CD4-positive, alpha-beta T cell treated with Interleukin-21 for 1 hour (primary cell): ENCODE measurements at places on chromosomes 2 and 18.

- no peak for DNase-seq
Measured at GRCh38 chr18:80229363-80229762, 18.0 kb downstream of the PARD6G start.

DNA sequence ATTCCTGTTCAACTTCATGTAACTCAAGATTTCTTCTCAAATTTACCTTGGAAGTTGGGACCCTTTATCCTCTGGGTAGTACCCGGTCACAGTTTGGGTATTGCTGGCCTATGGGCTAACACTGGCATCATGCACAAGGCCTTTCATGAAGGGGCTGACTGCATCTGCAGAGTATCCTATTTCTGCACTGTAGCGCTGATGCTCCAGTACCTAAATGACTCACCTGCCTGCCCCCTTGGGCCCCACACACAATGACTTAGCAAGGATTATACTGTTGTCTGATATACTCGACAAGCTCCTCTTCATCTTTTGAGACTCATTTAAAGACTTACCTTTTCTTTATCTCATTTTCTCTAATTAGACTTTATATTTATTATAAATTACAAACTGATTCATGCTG, 39.9 kb downstream of the DNAH6 start:
- no peak for DNase-seq

DNA sequence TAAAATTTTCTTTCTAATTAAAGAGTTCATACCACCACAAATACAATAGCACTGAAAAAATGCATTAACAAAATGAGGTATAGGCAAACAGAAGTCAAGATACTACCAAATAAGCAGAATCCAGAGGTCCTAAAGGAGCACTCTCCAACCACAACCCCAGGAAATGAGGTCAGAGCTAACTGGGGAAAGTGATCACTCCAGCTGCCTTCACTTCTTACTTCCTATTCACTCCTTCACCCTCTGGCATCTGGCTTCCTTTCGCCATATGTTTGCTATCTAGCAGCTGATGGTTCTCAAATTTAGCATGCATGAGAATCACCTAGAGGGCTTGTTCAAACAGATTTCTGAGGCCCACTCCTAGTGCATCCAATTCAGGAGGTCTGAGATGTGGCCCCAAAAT, 212.6 kb upstream of the ACVR2A start:
- no peak for DNase-seq

DNA sequence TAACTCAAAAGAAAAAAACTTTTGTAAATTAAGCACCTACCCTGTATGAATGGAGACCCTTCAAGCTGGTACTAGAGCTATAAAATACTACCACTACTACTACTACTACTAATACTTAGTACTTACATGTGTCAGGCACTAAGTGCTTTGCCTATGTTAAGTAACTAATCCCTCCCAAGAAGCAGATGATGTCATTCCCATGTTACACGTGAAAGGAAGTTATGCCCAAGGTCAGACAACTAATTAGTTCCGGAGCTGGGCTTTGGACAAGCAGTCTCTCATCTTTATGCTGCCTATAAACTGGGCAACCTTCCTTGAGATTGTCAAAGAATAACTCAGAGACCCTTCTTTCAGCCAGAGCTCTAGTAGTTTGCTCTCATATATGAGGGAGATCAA, 13.9 kb upstream of the ATP6V1B1 start:
- DNase-seq, result no peak

GRCh38 chr18:47831351-47831750, 99.1 kb downstream of the SMAD2 start:
- DNase-seq, result no peak

GRCh38 chr18:21904856-21905255, 164.3 kb downstream of the MIB1 start:
- no peak for DNase-seq

- DNase-seq, result no peak
Measured at GRCh38 chr2:118250001-118250400, 161.7 kb downstream of the INSIG2 start.

DNA sequence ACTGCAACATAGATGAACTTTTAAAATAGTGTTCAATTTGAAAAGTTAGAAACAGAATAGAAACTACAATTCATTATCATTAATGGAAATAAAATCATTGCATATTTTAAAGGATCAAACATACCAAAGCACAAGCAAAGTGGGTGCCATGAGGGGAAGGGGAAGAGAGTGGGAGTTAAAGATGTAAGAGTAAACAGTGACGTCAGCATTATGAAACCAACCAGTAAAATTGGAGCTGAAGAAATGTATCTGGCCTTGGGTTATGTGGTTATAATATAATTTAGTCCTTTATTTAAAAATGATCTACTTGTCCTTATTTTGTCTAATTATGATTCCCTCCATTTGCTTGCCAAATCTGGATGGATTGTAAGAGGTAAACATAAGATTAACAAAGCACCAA, 6.0 kb downstream of the LINC00305 start:
- DNase-seq, result no peak

- no peak for DNase-seq
Measured at GRCh38 chr2:191848771-191849767, 2.2 kb upstream of the CAVIN2 start.

DNA sequence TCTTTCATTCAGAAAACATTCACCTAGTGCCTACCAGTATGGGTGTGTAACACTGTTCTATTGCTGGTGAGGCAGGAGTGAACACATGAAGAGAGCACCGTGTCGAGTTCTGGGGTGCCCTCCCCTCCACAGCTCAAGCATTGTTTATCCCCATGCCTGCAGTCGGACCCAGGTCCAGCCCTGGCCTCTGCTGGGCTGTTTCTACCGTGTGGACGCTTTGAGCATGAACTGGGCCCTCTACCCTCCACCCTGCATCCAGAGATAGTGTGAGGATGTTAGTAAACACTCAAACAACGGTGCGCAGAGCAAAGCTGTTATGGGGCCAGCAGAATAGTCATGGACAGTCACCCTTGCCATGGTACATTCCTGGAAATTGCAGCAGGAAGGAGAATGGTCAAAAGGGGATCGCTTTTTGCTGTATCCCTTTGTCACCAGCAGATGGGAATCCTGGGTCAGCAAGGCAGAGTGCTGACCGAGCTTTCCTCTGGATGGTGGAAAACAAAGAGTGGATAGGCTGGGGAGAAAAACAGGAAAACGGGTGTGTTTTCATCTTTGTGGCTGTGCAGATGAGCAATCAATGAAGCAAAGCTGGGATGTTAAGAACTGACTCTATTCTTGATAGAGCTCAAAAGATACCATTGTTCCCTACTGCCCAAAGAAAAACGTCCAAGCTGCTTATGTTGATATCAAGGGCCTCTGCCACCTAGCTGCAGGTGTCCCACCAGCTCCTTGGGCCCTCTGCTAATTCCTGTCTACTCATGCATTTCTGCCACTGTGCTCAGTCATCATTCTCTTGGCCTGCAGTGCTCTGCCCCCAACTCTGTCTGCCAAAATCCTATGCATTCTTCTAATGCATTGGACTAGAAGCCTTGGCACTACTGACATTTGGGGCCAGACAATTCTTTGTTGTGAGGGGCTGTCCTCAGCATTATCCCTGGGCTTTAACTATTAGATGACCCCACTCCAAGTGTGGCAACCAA, 38.7 kb downstream of the REEP1 start:
- no peak for DNase-seq

- no peak for DNase-seq
Measured at GRCh38 chr2:10252224-10252623, 50.5 kb upstream of the HPCAL1 start.

DNA sequence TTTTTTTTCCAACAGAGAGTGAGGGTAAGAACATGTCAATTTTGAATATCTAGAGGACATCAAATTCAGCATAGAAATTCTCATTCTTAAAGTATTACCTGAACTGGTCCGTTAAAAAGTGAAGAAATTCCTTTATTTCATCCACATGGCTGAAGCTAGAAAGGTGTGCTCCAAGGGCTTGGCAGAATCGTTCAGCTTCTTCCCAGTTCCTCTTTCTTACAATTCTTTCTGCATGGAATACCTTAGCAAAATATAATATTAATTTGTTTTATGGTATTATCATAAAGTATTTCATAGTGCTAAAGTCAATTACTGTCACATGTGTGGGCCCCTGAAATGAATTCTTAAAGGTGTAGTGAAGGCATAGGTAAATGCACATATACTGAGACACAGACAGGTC, 74.3 kb upstream of the CD302 start:
- DNase-seq, result no peak

DNA sequence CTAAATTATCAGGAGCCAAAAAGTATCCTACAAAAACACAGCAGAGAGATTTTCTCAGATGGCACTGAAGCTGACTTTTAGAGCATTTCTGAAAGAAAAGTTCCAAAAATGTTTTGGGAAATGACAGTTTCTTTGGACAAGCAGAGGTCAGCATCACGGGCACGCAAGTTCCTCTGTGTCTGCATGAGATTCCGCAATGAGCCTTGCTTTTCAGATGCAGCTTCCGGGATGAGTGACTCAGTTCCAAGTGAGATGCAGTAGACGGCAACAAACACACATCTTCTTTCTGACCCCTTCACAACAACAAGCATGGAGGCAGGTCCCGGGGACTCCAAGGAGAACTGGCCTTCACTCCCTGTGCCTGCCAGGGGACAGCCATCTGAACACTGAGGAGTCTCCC, 76.6 kb downstream of the EIPR1 start:
- DNase-seq, result no peak

- peak; percentile 56 for DNase-seq
Measured at GRCh38 chr2:196927376-196928225, 1.1 kb upstream of the PGAP1 start.

- no peak for DNase-seq
Measured at GRCh38 chr2:201467666-201468065, 16.1 kb downstream of the STRADB start.

- no peak for DNase-seq
Measured at GRCh38 chr2:119157850-119158511, 570 bp downstream of the C1QL2 start.

GRCh38 chr2:226122041-226122440, 677.6 kb downstream of the IRS1 start:
- DNase-seq, result no peak

GRCh38 chr2:66477135-66477842, 42.4 kb downstream of the MEIS1 start:
- no peak for DNase-seq

- DNase-seq, result no peak
Measured at GRCh38 chr2:166373105-166373504, 2.6 kb downstream of the SCN9A start.

GRCh38 chr2:189641590-189641989, 19.7 kb upstream of the ASNSD1 start:
- DNase-seq, result no peak

DNA sequence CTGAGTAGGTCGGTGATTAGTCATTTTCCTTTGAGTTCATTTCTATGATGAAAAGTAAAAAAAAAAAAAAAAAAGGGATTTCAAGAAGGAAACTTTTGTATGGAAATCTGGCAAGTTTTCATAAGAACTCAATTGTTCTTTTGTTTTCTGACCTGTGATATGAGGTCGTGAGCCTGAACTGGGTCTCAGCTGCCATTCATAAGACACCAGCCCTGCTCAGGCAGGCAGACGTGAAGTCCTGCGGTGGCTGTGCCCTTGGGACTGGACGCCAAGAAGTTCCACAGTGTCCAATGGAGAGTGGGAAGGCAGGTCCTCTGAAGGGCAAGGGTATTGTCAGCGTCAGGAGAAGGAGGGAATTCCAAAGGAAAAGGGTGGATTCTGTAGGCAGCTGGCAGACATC, 183.9 kb downstream of the NCK2 start:
- no peak for DNase-seq

DNA sequence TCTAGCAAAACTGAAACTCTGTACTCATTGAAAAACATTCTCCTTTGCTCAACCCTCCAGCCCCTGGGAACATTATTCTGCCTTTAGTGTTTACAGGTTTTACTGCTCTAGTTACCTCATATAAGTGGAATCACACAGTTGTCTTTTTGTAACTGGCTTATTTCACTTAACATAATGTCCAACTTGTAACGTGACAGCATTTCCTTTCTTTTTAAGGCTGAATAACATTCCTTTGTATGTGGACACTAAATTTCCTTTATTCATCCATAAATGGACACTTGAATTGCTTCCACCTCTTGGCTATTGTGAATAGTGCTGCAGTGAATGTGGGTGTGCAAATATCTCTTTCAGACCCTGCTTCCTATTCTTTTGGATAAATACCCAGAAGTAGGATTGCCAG, 144.9 kb downstream of the ACTR3 start:
- DNase-seq, result no peak

- DNase-seq, result no peak
Measured at GRCh38 chr2:25979001-25979400, 3.3 kb downstream of the KIF3C start.

DNA sequence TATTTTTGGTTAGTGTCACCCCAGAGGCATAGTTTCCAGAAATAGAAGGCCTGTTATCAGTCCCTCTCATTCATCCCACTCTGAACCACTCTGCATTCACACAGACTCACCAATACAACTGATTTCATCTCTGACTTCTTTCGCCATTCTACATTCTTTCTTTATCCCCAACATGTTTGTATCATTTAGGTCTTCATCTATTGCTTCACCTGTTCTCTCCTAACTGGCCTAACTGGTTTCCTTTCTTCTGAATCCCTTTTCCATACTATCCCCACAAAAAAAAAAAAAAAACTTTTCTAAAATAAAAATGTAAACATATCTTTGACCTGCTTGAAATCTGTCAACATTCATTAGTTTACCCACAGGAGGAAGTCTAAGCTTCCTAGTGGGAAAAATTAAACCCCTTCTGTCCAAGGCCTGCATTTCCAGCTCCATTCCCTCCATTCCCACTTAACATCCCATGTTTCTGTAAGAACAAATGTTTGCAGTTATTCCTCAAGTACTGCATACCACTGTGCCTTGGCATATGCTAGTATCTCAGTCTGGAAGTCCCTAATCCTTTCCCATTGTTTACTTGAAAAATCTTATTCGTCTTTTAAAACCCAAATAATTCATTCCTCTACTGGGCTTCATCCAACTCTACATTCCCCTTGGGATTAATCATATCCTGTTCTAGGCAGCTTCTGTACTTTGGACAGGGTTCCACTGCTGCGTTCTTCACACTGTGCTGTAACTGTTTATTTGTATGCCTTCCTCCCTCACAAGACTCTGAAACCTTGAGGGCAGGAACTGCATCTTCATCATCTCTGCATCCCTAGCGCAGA, 68.5 kb downstream of the FIGN start:
- no peak for DNase-seq

DNA sequence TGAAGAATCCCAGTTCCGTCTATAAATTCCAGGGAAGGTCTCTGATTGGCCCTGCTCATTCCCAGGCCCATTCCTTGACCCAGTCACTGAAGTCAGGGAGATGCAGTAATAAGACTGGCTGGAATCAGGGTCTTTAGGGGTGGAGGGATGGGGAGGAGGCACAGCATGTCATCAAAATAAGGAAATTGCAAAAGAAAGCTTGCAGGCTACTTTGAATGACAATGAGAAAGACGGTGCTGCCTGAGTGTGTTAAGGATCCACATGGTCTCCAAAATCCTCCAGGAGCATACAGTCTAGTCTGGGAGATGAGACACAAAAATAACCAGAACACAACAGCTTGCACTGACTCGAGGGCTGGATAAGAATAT, 2.0 kb upstream of the DES start:
- DNase-seq, result no peak

DNA sequence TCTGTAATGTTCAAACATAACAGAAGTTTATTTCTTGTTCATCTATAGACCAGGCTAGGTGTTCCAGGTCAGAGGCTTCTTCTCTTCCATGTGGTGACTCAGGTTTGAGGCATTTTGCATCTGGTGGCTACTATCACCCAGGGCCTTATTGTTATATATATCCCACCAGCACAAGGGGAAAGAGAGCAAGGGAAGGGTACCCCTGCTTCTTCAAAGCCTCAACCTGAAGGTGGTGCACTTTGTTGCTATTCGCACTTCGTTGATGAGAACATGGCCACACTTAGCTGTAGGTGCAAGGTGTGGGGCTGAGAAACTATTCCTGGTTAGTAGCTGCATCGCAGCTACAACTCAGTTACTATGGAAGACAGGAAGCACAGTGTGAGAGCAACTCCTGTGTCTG, 27.4 kb upstream of the SLC3A1 start:
- DNase-seq, result no peak
